ENCODE measurements at places on chromosomes 2 and 18. TPM values are rescaled to one million over a fixed set of nuclear protein-coding genes. Genes with fewer than 3 reads are reported as not detected.

Gene C2orf80
- total RNA-seq: not detected

Gene SPC25
- 24.1 TPM for total RNA-seq

Gene KIF5C
- total RNA-seq: 18.2 TPM

Gene UGT1A4
- total RNA-seq: not detected

Gene TTL
- 45.9 TPM for total RNA-seq

Gene IL18R1
- 17.9 TPM for total RNA-seq

Gene MTX2
- 28.9 TPM for total RNA-seq

GRCh38 chr18:24429188-24429587 lies 2.7 kb downstream of the IMPACT start:
- H3K27ac ChIP-seq: no peak overlapping the region
- H3K4me1 ChIP-seq: peaks cover 4% of the 10 kb centered on the region
- no peaks in the 10 kb centered on the region for H3K27me3 ChIP-seq
- peaks cover 5% of the 10 kb centered on the region for H3K36me3 ChIP-seq

DNA sequence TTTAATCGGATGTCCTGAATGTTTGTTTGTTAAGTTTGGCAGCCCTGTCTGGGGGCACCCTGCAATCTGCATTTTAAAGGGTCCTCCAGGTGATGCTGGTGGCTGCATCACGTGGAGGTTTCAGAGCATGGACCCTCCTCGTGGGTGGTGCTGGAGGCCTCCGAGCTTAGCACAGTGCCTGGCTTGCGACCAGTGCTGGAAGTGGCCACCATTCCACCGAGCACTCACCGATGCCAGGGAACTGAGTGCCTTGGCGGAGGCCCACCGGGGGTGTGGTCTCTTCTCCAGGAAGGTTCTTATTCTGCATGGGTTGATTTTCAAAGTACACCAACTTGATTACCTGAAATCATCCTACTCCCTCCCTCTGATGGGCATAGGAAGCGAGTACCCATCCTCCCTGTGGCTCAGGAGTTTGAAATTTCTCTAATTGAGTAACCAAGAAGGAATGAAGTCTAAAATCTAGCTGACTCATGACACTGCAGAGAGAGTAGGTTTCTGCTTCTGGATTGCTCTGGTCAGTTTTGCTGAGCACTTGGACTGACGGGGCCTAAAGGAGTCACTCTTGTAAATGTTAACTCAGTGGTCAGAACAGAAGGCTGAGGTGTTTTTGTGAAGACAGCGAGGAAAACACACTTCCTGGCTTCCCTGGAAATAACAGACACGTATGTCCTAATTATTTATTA lies 58.1 kb upstream of the SLC66A3 start:
- H3K4me1 ChIP-seq: no peaks in the 10 kb centered on the region
- no peaks in the 10 kb centered on the region for H3K27me3 ChIP-seq
- DNase-seq: no peak
- no peaks in the 10 kb centered on the region for H3K36me3 ChIP-seq
- H3K4me3 ChIP-seq: no peak overlapping the region
- no peak overlapping the region for H3K27ac ChIP-seq

DNA sequence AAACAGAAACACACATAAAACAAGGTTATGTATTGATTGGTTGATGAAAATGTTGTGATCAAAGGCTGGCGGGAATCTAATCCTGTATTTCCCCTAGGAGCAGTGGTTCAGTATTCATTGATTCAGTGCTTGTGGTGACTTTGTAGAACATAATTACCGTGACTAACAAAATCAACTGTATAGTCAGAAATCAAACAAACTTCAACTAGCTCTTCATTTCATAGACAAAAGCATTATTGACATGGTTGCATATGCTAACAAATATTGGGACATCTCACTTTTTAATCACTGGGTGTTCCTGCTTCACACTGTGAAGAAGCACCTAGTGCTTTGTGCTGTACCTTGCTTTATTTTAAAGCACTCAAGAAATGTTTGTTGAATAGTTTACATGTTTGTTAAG lies 41.4 kb downstream of the USP14 start:
- H3K4me3 ChIP-seq: no peak overlapping the region
- H3K4me1 ChIP-seq: no peaks in the 10 kb centered on the region
- no peak for DNase-seq
- H3K27ac ChIP-seq: no peak overlapping the region

DNA sequence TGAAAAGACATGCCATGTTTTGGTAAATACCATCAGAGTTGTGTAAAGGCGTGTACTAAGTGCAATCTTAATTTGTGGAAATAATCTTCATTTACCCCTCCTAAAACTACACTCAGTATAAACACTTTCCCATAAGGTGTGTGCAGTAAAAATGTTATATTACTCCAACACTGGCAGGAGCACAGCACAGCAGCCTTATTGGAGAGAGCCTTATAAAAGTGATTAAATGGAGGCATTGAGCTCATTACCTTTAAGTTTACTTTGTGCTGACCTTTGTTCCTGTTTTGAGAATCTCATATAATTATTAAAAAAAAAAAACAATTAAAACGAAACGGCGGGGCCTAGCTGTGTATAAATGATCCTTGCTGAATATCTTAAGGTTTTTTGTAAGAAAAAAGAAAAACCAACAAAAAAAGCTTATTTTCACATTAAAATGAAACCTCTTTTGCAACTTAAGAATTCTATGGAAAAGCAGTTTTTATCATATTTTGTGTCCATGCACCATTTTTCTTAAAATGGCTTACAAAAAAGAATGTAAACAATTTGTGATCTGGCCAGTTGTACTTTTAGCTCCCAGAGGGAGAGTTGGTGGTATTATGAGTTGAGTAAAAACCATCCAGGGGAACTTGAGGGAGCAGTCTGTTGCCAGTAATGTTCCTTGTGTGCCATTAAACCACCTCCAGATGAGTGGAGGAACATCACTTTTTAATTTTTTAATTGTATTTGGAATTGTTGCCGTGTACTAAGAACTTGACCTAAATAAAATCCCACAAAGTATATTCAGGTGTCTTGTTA lies 103.4 kb downstream of the ABI2 start:
- H3K27ac ChIP-seq: no peak overlapping the region
- H3K4me1 ChIP-seq: no peaks in the 10 kb centered on the region
- no peak overlapping the region for H3K4me3 ChIP-seq
- no peak for DNase-seq
- H3K27me3 ChIP-seq: no peaks in the 10 kb centered on the region
- H3K36me3 ChIP-seq: peaks cover 7% of the 10 kb centered on the region

DNA sequence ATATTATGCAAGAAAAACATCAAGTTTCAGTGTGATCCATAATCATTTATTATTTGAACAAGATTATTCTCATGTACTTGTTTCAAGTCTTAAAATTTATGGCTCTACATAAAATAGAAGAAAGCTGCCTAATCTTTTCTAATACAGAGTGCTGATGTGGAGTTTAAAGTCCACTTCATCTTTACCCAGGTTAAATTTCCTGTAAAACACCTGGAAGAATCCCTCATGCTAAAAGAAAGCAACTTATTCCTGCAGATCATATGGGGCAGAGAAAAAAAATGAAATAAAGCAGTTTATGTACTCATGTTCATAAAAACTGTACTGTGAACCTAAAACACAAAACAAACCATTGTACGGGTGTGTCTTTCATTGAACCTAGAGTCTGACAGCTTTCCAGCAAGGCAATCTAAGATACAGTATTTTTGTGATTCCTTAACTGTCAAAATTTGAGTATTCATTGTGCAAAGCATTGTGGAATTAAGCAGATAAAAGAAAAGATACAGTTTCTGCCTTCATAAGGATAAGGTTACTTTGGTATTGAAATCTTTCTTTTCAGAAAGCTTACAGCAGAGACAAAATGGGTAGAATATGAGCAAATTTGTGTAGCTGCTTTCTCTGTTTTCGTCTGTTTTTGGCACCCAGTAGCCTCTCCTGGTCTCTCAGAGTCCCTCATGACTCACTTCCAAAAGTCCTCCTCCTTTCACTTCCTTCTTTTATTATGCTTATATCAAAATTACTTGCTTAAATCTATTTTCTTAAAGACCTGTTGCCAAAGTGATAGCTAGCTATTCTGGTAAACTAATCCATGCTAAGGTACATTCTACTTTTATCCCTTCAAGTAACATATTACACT lies 26.9 kb upstream of the GLS start:
- DNase-seq: no peak
- no peaks in the 10 kb centered on the region for H3K36me3 ChIP-seq
- H3K27me3 ChIP-seq: no peaks in the 10 kb centered on the region
- no peak overlapping the region for H3K4me3 ChIP-seq

DNA sequence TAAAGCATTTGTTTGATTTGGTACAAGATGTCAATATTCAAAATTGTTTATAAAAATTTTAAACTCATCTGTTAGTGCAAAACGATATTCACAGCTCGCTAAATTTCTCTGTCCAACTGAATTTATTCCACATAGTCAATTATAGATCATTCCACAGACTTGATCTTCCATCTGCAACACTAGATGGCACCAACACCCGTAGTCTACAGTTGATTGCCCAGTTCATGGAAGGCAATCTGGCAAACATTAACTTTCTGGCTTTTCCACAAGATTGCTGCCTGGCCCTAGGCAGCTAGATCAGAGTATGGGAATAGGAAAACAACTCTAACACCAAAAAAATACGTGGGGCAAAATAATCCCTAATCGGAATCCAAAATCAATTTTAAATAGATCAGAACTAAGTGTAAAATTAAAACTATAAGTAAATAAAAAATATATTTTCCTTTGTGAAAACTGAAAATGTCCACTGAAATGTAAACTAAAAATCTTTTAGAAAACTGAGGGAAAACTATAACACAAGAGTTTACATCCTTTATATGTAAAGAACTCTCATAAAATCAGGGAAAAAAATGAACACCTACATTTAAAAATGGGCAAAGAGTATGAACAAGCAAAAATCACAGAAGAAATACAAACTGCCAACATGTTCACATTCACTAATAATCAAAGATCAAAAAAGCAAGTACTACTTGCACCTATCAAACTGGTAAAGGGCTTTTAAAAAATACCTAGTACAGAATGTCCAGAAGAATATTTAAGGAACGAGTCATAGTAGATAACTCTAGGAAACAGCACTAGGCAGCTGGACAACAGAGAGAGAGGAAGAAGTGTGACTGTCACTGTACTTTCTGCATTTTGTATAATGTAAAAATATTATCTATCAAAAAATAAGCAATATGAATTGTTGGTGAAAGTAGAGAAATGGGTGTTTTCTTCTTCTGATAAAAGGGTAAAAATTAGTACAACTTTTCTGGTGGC lies 35.0 kb downstream of the RTN4 start:
- H3K27me3 ChIP-seq: no peaks in the 10 kb centered on the region
- H3K4me1 ChIP-seq: peaks cover 9% of the 10 kb centered on the region
- no peak overlapping the region for H3K27ac ChIP-seq
- H3K36me3 ChIP-seq: no peaks in the 10 kb centered on the region
- peak; percentile 45 for DNase-seq
- no peak overlapping the region for H3K4me3 ChIP-seq

DNA sequence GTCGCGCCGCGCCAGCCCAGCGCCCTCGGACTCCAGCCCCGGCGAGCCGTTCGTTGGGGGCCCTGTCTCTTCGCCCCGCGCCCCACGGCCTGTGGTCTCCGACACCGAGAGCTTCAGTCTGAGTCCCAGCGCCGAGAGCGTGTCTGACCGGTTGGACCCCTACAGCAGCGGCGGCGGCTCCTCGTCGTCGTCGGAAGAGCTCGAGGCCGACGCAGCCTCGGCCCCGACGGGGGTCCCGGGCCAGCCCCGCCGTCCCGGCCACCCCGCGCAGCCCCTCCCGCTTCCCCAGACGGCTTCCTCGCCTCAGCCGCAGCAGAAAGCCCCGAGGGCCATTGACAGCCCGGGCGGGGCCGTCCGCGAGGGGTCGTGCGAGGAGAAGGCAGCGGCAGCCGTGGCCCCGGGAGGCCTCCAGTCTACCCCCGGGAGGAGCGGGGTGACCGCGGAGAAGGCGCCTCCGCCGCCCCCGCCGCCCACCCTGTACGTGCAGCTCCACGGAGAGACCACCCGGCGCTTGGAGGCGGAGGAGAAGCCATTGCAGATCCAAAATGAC lies 1.4 kb downstream of the PHLPP1 start:
- H3K4me3 ChIP-seq: peak overlapping the region; percentile 51
- DNase-seq: peak; percentile 35
- no peaks in the 10 kb centered on the region for H3K27me3 ChIP-seq
- peaks cover 17% of the 10 kb centered on the region for H3K4me1 ChIP-seq
- H3K36me3 ChIP-seq: no peaks in the 10 kb centered on the region

DNA sequence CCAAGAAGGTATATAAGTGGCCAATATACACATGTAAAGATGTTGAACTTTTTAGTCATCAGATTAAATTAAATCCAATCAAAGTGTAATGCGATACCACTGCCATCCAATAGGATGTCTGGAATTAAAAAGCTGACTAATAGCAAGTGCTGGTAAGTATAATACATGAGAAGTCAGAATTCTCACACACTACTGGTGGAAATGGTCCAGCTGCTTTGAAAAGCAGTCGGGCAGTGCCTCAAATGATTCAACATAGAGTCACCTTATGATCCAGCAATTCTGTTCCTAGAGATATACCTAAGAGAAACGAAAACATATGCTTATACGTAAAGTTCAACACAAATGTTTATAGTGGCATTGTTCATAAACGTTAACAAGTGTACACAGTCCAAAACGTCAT lies 124.1 kb upstream of the MYT1L start:
- no peak for DNase-seq
- H3K4me1 ChIP-seq: no peaks in the 10 kb centered on the region
- H3K36me3 ChIP-seq: no peaks in the 10 kb centered on the region
- no peak overlapping the region for H3K27ac ChIP-seq
- H3K27me3 ChIP-seq: no peaks in the 10 kb centered on the region

DNA sequence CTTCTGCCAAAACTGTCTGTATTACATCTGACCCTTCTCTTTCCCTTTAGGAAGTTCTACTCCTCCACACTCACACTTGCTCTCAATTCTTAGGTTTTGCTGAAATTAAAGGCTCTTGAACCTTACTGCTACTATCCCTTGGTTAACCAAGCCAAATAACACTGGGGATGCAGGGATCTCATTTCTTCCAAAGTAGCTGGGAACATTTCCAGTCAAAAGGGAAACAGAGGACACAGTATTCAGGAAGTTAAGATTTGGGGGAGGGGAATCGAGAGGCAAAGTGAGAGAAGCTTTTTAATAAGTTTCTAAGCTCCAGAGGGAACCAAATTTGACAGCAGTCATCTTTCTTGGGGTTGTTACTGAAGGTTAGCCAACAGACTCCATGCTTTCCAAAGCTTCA lies 6.2 kb downstream of the SEPTIN2 start:
- peaks cover 45% of the 10 kb centered on the region for H3K4me1 ChIP-seq
- H3K36me3 ChIP-seq: peaks cover 2% of the 10 kb centered on the region
- H3K27me3 ChIP-seq: no peaks in the 10 kb centered on the region
- H3K4me3 ChIP-seq: no peak overlapping the region
- no peak for DNase-seq
- H3K27ac ChIP-seq: no peak overlapping the region

DNA sequence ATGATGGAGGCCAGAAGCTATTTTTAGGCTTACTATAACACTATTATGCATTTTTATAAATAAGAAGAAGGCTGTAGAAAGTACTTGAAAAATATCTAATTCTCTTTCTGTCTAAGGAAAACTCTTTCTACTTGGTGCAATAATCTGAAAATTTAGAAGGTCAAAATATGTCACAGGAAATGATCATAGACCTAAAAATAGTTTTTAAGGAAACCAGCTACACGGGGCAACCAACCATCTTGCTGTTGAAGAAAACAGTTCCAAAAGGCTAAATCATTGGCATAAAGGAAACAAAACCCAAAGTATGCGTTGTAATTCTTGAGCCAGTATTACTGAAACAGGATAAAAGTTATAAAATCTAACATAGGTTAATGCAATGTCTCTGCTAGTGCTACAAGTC lies 40.2 kb downstream of the SOCS6 start:
- DNase-seq: no peak
- H3K4me1 ChIP-seq: no peaks in the 10 kb centered on the region
- no peak overlapping the region for H3K27ac ChIP-seq
- no peaks in the 10 kb centered on the region for H3K36me3 ChIP-seq

- H3K27ac ChIP-seq: no peak overlapping the region
- no peak overlapping the region for H3K4me3 ChIP-seq
- H3K4me1 ChIP-seq: no peaks in the 10 kb centered on the region
- H3K36me3 ChIP-seq: no peaks in the 10 kb centered on the region
Measured at GRCh38 chr2:23609254-23609653, 224.3 kb downstream of the KLHL29 start.

All from CD8-positive, alpha-beta memory T cell (primary cell).